Neural crest cell (in vitro differentiated cells): ENCODE measurements at places on chromosomes 16 and 17. TPM values are rescaled to one million over a fixed set of nuclear protein-coding genes. Genes with fewer than 3 reads are reported as not detected.

DNA sequence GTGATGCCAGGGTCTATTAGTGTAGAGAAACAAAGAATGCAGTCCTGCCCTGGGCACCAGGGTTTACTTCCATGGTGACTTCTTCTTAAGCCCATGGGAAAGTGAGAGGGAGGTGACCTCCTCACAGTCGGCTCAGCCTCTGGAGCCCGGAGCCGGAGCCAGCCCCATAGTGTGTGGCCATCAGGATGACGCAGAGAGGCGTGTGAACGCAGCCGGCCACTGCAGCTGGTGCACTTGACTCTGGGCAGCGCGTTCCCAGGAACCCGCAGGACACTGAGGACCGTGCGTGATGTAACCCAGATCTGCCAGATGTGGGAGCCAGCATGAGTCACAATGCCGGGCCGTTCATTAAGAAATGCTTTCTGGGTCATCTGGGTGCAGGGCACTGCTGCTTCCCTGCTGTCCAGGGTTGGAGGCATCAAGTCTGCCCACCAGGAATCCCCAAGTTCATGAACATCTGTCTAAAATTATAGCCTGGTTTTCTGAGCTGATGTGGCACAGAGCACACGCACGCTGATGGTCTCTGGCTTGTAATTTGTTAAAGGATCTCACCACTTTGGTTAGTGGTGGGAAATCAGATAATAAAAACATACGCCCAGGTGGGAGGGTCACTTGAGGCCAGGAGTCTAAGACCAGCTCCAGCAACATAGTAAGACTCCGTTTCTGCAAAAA, 114.1 kb downstream of the PITPNC1 start:
- peaks cover 26% of the 10 kb centered on the region for H3K4me1 ChIP-seq
- H3K27me3 ChIP-seq: no peaks in the 10 kb centered on the region
- H3K27ac ChIP-seq: peak overlapping the region; percentile 51
- DNase-seq: peak; percentile 18

- H3K4me3 ChIP-seq: no peak overlapping the region
- no peak overlapping the region for H3K27ac ChIP-seq
- peaks cover 6% of the 10 kb centered on the region for H3K27me3 ChIP-seq
- H3K36me3 ChIP-seq: no peaks in the 10 kb centered on the region
- peaks cover 11% of the 10 kb centered on the region for H3K4me1 ChIP-seq
Observed at GRCh38 chr16:54455030-54455725, 168.6 kb upstream of the IRX3 start.

- peaks cover 5% of the 10 kb centered on the region for H3K36me3 ChIP-seq
- no peak overlapping the region for H3K4me3 ChIP-seq
- H3K27me3 ChIP-seq: no peaks in the 10 kb centered on the region
- DNase-seq: no peak
- peaks cover 36% of the 10 kb centered on the region for H3K4me1 ChIP-seq
Observed at GRCh38 chr17:44796731-44797130, 33.4 kb downstream of the GJC1 start.

DNA sequence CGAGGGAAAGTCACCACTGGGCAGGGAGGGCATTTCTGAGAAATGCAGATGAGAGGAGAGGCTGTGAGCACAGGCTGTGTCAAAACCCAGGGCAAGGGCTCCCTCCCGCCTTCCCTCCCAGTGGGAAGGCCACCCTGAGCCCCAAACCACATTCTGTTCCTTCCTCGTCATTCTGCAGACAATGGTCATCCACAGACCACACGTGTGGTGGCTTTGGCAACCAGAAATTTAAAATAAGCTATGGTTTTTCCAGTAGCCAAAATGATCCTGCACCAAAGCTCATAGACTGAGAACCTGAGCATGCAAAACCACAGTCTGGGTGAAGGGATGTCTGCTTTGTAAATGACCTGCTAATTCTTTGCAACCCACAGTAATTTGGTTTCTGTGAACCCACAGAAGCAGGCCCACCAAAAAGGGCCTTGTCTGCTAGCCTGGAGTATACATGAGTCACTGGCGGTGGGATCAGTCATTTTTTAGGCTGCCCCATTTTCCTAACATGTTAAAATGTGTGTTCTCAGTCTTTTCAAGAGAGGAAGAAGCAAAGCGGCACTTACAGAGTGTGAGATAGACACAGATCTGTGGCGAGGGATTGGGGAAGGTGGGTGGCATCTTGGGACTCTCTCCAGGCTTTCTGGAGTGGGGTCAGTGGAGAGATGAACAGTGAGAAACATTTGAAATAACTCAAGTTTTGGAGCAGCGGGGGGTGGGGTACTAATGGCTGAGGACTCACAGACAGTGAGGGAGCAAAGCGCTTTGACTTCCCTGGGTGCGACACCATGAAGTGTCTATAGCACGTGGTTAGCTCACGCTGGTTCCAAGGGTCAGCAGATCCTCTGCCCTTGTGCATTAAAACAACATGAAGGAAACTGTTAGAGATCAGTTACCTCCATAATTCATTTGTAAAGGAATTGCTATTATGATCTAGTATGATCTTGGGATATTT, 20.5 kb downstream of the GRB7 start:
- H3K4me3 ChIP-seq: no peak overlapping the region
- DNase-seq: no peak
- H3K27ac ChIP-seq: no peak overlapping the region
- H3K36me3 ChIP-seq: no peaks in the 10 kb centered on the region
- H3K4me1 ChIP-seq: no peaks in the 10 kb centered on the region

The WSCD1 gene
- total RNA-seq: 75.8 and 93.3 TPM in 2 replicates

The CCT6B gene
- 2.3 and 2.5 TPM in 2 replicates for total RNA-seq

The CD300H gene
- not detected in 2 replicates for total RNA-seq
